ENCODE measurements at places on chromosomes 7 and 10.
A peak's percentile ranks its signal among the peaks of the same experiment; 100 is the strongest.

- DNase-seq, result no peak
Measured at GRCh38 chr7:125892434-125892833, 962.8 kb upstream of the POT1 start.

DNA sequence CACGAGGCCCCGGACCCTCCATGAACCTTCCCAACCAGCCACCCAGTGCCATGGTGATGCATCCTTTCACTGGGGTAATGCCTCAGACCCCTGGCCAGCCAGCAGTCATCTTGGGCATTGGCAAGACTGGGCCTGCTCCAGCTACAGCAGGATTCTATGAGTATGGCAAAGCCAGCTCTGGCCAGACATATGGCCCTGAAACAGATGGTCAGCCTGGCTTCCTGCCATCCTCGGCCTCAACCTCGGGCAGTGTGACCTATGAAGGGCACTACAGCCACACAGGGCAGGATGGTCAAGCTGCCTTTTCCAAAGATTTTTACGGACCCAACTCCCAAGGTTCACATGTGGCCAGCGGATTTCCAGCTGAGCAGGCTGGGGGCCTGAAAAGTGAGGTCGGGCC lies 90.6 kb upstream of the PDCD4 start:
- peak; percentile 29 for DNase-seq

- no peak for DNase-seq
Measured at GRCh38 chr10:96998329-96998888, 166.3 kb downstream of the LCOR start.

DNA sequence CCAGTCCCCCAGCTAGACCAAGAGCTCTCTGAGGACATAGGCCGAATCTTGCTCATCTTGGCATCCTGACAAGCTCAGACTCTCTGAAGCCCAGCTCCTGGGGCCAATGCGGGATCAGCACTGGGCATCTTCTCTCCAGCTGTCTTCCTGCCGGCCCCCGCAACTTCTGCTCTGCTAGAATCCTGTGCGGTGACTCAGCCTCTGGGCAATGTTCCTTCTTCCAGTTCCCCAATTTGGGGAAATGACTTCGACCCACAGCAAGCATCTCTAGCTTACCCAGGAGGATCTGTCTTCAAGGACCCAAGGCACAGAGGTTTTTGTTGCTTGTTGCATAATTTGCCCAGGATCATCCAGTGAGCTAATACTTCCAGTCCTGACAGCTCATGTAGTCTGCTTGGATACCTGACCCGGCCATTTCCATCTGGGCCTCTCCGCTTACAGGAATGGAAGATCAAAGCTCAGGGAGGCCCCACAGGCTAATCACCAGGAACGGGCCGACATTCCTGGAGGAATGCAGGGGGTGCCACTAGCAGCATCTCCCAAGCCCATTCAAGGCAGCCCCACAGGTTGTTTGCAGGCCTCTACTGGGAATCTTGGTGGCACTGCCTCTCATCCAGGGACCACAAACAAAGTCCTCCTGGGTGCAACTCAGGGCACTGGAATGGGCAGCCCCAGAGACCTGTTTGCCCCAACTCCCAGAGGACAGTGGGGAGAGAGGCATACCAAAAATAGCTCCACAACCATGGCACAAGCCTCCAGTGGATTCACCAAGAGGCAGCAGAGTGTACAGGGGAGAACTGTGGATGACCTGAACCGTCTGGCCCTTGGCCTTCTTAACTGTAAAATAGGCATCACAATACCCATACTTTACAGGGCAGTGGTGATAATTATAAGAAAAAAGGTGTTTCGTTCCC lies 151.9 kb downstream of the NEURL1 start:
- DNase-seq, result peak; percentile 86

DNA sequence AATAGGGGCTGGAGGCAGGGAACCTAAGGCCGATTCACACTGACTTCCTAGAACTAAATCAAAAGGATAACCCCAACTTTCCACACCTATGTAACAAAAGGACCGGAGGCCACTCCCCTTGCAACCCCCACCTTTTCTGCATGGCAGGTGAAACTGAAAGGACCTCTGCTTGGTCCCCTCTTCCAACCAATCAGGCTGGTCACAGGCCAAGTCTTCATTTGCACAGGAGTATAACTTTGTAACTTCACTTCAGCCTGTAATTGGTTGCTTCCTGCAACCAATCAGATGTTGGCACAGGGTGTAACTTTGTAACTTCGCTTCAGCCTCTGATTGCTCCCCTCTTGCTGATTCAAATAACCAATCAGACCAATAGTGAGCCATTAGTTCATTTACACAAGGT lies 190.0 kb downstream of the FAM107B start:
- DNase-seq, result no peak

- no peak for DNase-seq
Measured at GRCh38 chr10:69214666-69215131, 5.4 kb upstream of the HKDC1 start.

GRCh38 chr10:71285180-71285545 lies 33.9 kb upstream of the SLC29A3 start:
- peak; percentile 76 for DNase-seq

DNA sequence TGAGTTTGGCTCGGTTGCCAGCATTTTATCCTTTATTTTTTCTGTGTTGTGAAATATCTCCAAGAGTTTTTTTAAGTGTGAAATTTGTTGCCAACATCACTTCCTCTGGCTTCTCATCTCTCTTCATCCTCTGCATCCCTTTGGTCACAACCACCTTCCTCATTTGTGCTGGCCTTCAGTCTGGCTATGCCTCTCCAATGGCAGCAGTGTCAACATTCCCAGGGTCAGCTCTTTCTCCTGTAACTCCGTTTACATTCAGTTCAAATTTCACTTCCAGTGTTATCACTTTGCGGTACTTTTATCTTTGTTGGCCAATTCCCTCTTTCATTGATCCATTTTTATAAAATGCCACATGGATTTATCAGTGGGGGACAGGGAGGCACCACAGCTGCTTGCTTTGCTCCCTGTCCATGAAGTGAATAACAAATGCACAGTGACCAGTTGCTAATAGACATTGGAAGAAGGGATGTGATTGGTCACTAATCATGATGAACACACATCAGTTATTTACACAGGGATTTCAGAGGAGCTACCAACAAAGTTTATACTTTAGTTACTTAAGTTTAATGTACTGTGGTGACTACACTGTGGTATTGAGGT lies 311.4 kb upstream of the LRGUK start:
- DNase-seq, result no peak

- no peak for DNase-seq
Measured at GRCh38 chr10:23968301-23968700, 240.6 kb upstream of the KIAA1217 start.

DNA sequence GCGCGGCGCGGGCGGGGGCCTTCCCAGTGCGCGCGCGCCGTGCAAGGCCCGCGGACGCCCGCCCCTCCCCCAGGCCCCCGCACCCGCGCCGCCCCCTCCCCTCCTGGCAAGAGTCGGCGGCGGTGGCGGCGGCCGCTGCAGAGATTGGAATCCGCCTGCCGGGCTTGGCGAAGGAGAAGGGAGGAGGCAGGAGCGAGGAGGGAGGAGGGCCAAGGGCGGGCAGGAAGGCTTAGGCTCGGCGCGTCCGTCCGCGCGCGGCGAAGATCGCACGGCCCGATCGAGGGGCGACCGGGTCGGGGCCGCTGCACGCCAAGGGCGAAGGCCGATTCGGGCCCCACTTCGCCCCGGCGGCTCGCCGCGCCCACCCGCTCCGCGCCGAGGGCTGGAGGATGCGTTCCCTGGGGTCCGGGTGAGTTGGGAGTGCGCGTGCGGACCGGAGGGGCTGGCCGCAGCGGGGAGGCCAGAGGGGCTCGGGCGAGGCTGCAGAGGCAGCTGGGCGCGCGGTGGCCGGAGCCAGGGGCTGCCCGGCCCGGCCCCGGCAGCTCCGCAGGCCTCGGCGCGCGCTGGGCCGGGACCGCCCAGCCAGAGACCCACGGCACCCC lies at the start of gene BMPR1A:
Gene BMPR1A, plus strand, starts transcription at position 109 of the 602 bp plus-strand sequence. CDS start 119,400 bp downstream, outside the sequence.
- DNase-seq, result no peak

DNA sequence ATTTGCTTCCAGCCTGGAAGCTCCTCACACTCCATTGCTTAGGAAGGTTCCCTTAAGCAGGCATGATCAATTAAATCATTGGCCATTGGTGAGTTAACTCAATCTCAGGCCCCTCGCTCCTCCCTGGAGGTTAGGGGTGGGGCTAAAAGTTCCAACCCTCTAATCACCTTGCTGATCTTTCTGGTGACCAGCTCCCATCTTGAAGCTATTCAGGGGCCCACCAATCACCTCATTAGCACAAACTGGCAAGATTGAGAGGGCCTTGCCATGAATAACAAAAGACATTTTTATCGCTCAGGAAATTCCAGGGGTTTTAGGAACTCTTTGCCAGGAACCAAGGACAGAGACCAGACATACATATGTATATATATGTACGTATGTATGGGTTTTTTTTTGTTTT lies 58.4 kb downstream of the AGK start:
- DNase-seq, result no peak

- DNase-seq, result no peak
Measured at GRCh38 chr7:13898957-13899670, 90.4 kb downstream of the ETV1 start.

GRCh38 chr10:116620423-116621400 lies at the start of gene PNLIPRP2:
PNLIPRP2 (plus strand) TSS chr10:116620953.
- DNase-seq, result no peak

DNA sequence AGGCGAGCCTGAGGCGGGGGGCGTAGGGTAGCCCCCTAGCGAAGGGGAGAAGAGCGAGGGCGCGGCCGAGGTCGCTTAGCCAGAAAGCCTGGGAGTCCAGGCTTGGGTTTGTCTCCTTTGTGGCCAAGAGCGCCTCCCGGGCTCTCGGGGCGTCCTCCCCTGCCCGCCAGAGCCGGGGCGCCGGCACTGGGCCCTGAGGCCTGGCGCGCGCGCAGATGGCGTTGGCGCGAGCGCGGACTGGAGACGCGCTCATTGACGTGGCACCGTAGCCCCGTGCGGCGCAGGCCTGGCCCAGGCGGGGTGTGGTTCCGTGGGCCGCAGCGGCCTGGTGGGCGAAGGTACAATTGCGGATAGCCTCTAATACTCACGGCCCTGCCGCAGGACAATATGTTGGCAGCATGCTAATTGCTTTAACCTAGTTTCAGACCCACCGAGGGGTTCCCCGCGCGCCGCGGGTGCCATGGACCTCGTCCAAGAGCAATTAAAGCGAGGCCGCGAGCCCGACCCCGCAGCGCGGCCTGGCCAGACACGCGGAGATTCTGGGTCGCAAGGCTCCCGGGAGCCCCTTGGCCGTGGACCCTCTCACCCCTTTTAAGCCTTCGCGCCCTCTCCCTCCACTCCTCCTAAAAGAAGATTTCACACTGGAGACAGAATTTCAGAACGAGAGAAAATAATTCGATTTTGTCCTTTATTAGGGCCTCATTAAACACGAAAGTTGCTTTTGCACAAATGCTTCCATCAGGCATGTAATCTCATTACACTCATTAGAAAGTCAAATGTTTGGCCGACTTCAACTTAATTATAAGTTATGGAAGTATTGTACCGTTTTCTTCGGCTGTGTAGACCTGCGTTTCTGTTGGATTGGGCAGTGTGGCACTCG lies 3.1 kb downstream of the PTF1A start:
- no peak for DNase-seq

GRCh38 chr7:106075937-106076336 lies 36.2 kb downstream of the SYPL1 start:
- DNase-seq, result no peak

- DNase-seq, result peak; percentile 3
Measured at GRCh38 chr7:44284881-44285541, 40.4 kb downstream of the CAMK2B start.

DNA sequence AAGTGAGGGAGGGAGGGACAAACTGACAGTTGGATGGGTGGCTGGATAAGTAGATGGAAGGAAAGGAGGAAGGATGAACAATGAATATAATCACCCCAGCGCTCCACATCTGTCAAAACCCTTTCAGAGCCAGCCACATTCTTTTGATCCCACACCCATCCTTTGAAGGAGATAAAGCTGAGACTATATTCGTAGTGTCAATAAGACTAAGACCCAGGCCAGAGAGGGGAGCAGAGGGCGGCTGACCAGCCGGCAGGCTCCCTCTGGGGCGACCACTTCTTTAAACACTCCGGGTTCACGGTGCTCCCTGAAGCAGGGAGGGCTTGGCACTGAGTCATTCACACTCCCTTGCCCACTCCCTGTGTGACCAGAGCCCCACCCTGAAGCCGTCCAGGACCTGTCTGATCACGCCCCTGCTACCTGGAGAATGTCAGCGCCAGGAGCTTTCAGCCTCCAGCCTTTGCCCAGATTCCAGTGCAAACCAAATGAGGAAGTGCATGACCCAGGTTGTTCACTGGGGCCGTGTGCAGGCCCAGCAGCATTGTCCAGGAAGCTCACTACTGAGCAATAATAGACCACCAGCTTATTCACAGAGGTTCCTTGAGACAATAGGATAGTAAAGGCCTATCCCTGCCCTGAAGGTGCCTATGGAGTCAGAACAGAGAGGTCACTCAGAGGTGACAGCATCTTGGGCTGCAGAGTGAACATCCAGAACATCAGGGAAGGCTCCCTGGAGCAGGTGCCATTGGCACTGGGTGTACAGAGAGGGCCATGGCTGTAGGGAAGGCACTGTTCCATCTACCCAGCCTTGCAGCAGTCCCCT lies 34.4 kb downstream of the UNC5B start:
- no peak for DNase-seq

DNA sequence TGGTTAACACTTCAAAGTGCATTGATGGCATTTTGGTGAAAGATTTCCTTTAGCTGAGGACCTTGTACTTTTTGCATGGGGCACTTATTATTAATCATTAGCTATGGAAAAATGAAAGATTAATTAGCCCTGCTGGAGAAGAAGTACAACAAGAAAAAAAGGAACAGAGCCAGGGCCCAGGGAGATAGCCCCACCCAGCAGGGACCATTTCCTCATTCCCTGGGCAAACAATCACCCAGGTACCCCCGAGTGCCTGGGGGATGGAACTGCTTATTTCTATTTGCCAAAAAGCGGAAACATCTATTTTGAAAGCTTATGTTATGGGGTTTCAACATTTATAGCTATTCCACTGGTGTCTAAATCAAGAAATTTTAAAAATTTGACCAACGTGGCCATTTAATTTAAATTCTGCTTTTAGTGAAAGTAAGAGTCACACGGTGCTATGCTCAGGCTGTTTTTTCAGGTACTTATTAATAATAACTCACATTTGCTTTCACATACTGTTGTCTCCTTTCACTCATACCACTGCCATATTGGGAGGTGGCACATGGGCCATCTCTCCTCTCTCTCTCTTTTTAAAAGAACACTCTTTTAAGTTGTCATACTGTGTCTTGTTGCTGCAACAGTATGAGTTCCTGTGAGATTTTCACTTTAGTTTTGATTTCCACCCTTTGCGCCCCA lies 143.6 kb upstream of the KIF5B start:
- no peak for DNase-seq

DNA sequence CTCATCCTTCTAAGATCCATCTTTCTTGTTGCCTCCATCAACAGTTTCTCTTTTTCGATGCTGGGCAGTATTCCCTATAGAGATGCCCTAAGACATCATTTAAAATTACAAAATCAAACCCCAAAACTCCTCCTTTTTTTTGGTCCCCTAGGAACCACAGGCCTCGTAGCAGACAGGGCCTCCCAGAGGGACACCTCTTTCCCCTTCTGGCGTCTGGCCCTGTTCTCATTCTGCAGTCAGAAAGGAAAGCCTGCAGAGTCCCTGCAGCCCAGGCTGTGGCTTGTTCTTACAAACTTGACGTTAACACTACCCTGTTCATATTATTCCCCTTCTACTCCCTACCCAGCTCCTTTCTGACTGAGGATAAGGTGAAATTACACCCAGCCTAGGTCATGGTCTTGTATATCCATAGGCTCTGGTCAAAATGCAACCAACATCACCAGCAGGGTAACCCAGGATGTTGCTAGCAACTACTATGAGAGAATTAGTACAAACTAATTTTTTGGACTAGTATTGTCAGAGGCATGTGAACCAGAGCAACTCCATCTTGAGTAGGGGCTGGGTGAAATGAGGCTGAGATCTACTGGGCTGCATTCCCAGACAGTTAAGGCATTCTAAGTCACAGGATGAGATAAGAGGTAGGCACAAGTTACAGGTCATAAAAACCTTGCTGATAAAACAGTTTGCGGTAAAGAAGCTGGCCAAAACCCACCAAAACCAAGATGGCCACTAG lies 3.5 kb upstream of the EPHA1 start:
- DNase-seq, result no peak
